CD14-positive monocyte (primary cell): ENCODE measurements at places on chromosomes 3 and 15. TPM values are rescaled to one million over a fixed set of nuclear protein-coding genes. Genes with fewer than 3 reads are reported as not detected.
A peak's percentile ranks its signal among the peaks of the same experiment; 100 is the strongest.

DNA sequence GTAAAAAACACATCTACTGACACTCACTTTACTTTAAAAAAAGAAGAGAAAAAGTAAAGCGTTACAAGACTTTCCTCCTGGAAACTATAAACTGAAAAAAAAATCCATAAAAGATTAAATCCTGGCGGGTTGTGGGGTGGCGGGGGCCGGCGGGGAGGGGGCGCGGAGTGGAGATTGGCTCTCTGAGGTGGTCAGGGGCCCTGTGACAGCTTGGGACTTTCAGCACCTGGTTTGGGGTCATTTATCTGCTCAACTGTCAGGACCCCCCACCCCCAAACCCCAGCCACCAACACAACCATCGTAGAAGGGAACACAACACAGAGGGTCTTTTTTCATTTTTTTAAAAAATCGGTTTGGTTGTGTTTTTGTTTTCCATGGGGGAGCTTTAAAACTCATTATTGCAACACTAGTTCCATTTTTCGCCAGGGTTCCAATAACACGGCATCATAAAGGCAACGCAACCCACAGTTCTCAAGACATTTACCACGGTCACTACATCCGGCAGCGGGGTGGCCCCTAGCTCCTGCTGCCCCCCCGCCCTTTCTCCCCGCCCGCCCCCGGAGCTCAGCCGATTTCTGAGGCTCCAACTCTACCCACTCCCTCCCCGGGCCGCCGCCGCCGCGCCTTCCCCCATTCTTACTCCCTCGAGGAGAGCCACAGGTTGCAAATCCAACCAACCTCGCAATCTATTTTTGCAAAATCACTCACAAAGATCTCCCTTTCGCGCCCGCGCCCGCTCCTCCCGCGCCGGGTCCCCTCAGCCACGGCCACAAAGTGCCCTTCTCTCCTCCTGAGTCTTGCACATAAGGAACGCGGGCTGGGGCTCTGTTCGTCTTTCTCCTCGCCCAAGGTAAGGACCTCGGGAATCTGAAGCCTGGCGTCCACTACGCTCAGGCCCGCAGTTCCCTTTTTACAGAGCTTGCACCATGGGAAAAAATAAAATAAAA lies 1.8 kb downstream of the BCL6 start:
- DNase-seq: peak; percentile 57

DNA sequence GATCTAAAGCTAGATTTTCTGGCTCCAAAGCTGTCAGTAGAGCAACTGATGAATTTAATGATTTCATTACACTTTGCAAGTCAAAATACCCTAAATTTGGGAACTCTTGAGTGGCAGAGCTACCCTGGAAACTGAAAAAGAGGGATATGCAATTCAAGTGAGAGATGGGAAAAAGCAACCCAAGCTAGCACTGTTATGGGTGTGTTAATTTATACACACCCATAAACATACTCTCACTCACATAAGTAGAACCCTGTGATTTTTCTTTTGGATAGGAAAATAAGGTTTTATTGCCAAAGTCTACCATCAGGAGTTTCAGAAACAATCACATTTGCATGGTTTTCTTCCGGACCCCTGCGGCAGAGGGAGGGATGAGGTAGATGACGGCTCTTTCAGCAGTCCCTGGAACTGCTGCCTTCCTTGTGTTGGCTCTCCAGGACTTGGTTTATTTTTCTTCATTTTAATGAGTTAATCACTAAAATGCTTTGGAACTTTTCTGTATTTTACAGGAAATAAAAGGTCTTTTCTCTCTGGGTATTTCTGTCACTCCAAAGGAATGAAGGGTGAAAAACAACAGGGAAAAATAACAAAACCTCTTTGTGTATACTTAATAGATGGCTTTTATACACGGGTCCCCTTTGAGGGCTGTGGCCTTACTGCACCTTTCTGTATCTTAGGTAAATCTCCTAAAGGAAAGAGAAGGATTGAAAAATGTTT lies 63.8 kb downstream of the TTC23 start:
- no peak for DNase-seq

DNA sequence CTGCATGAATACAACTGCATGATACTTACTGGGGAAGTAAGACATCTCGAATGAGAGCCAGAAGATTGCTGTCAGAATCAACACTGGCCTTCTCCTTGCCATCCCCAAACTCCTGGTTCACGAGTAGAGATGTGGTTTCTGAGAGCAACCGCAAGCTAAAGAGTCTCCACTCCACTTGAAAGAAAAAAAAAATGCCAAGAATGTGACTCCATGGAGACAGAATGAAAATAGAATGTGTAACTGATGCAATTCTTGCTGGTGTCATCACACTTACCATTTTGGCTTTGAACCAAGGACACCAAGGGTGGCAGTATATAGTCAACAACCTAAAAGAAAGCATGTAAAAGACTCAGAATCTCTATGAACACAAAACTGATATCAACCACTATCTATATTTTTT lies 280.4 kb downstream of the ULK4 start:
- no peak for DNase-seq

GRCh38 chr15:54528021-54528420 lies 549.8 kb downstream of the UNC13C start:
- DNase-seq: no peak

DNA sequence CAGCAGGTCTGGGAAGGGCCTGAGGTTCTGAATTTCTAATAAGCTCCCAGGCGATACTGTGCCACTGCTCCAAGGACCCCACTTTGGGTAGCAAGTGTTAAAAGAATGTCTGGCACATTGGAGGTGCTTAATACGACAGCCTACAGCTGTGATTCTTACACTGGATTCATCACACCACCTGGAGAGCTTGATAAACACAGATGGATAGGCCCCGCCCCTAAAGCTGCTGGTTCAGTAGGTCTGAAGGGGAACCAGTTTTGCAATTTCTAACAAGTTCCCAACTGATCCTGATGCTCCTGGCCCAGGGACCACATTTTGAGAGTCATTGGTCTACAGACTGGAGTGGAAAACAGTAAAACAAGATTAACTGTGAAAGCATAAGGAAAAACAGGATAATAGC lies 124.8 kb upstream of the ST8SIA2 start:
- no peak for DNase-seq

DNA sequence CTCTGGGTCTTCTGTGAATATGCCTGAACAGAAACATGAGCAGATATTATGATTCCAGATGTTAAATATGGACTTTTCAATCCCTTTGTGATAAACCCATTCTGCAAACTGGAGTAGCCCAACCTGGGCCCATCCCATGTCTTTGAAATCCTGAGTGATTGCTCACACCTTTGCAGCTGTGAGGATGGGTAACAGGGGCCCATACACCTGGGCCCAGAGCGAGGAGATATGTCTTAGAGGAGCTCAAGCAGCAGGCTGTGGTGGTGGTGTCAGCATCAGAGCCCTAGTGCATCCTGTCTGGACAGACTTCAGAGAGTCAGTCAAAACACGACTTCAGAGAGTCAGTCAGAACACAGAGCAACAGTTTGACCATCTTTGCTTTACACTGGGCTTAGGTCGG lies 64.9 kb upstream of the LIMD1 start:
- DNase-seq: no peak

- no peak for DNase-seq
Measured at GRCh38 chr3:119796785-119797184, 14.9 kb downstream of the NR1I2 start.

GRCh38 chr3:152235709-152236298 lies 32.9 kb upstream of the MBNL1 start:
- no peak for DNase-seq

DNA sequence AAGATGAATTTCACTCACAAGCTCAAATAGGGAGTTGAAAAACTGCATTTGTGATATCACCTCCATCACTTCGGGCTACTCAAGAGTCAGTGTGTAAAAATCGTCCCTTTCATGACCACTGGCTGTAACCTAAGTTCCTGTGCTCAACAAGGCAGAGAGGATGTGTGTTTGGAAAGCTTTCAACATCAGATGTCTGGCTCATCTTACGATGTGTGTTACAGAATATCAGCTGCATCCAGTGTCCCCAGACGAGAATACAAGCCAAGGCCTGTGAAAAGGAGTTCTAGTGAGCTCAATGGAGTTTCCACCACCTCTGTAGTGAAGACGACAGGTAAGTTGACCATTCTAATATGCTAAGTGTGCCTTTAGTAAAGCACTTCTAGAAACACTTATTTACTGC lies 65.5 kb upstream of the ADAMTSL3 start:
- DNase-seq: no peak

- no peak for DNase-seq
Measured at GRCh38 chr3:143668924-143669790, 179.1 kb downstream of the SLC9A9 start.

- DNase-seq: no peak
Measured at GRCh38 chr3:11088831-11089230, 65.5 kb upstream of the HRH1 start.

- no peak for DNase-seq
Measured at GRCh38 chr15:45387380-45388007, 9.2 kb upstream of the GATM start.

- DNase-seq: no peak
Measured at GRCh38 chr15:56369234-56369633, 4.0 kb downstream of the TEX9 start.

GRCh38 chr3:36890261-36890660 lies 54.6 kb downstream of the TRANK1 start:
- DNase-seq: no peak

GRCh38 chr15:53530761-53531160 lies 228.7 kb downstream of the WDR72 start:
- DNase-seq: no peak

DNA sequence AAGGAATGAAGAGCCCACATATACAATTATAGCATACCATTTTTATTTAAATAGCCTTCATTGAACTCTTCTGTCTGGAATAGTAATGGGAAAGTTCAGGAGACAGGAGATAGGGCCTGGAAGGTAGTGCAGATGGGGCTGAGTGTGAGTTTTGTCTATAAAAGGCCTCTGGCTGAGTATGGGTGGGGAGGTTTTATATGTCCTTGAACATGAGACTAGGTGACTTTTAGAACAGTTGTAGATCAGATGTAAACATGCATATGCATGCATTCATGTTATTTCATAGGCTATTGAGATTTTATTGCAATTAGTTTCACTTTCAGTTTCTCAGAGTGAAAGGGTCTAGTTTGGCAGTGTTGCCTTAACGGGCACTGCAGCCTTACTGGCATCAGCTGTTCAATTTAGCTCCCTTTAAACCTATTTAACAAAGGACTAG lies 27.1 kb downstream of the CGGBP1 start:
- peak; percentile 15 for DNase-seq

- no peak for DNase-seq
Measured at GRCh38 chr3:139182143-139182542, 137.5 kb upstream of the PRR23C start.

DNA sequence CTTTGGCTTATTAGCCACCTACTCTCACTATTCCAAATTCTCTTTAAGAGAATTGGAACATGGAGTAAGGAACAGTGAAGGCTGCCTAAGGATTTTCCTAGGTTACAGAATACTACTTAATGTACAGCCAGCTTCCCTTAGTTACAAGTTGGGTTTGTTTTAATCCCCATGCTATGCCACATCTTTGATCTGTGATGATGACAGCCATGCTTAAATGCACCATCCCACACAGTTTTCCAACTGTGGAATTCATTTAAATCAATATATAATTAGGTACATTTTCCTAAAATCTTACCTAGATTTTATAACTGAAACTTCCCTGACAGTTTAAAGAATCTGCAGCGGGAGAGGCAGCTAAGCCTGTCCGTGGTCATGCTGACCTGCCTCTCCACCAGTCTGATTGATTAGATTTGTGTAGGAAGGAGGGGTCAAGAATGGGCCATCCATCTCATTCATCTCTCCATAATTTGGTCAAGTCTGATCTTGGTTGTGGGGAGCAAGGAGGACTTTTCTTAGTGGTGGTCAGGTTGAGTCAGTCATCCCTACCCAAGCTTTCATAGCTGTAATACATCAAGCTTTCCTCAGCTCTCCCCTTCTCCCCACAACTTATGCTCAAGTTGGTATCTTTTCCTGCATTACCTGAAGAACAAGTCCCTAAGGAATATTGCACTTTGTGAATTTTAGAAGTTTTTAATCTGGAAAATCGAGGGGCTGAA lies 37.1 kb downstream of the RIOX2 start:
- no peak for DNase-seq

DNA sequence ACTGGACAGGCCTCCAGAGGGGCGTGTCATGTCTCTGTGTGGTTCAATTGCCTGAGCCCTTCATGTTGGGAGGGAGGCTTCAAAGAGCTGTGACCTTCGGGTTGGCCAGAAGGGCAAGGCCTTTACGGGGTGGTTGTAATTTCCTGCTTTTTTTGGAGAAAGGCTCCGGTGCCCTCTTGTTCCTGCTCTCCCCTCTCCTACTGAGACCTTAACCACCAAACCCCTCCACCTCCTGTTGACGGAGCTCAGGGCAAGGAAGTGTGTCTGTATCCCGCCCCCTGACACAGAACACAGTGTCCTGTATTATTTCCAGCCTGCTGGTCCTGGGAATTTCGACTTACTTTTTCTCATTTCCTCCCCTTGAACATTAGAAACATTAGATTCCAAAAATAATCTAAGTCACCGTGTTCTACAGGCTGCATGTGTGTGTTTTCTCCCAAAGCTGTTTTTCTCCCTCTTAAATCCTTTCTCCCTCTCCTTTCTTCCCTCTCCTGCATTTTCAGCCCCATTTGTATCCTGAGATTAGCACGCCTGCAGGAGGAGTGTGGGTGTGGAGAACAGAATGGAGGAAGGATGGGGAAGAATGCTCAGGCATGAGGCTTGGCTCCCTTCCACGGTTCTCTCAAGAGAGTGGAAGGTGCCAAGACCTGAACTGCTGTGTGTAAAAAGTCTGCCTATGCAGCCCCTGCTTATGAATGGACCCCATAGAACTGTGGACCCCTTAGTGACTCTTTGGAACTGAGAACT lies 285.4 kb upstream of the ROPN1 start:
- no peak for DNase-seq

- DNase-seq: no peak
Measured at GRCh38 chr3:54691289-54691771, 236.5 kb downstream of the LRTM1 start.

DNA sequence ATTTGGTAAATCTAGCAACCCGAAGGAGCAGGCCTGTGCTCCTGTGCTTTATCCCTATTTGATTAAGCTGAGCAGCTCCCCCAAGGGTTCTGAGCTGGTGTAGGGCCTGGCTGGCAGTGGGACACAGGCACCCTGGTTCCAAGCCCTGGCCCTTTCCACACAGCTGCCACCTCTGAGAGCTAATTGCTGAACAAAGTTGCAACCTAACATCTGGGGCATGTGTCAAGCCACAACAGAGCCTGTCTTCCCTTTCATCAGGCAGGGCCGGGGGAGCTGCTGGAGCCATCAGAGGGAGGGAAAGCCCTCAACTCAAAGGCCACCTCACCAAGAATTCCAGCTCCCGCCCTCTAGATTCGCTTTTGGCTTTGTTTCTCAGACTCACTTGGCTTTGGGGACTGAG lies 17.1 kb upstream of the MRPS22 start:
- DNase-seq: no peak

GRCh38 chr3:110165753-110166152 lies 828.4 kb upstream of the DPPA4 start:
- no peak for DNase-seq

GRCh38 chr3:169581633-169582032 lies 81.9 kb downstream of the MECOM start:
- DNase-seq: no peak

The SLC38A3 gene
- not detected for polyA plus RNA-seq

The TTLL13 gene
- 0.08 and 0.13 TPM in 2 replicates for polyA plus RNA-seq

The ZNF502 gene
- polyA plus RNA-seq: 0.28 TPM

The CCR9 gene
- polyA plus RNA-seq: not detected

The ZNF774 gene
- not detected for polyA plus RNA-seq

The MYH15 gene
- not detected for polyA plus RNA-seq

The SUCNR1 gene
- 0.20 TPM for polyA plus RNA-seq

The HYAL1 gene
- not detected for polyA plus RNA-seq

The DVL3 gene
- polyA plus RNA-seq: 9.4 TPM

The THAP10 gene
- polyA plus RNA-seq: 0.15 and 0.20 TPM in 2 replicates

The LRRC15 gene
- not detected for polyA plus RNA-seq

The SLC28A2 gene
- polyA plus RNA-seq: not detected

The ECE2 gene
- polyA plus RNA-seq: not detected

The MYO9A gene
- polyA plus RNA-seq: 1.1 and 3.9 TPM in 2 replicates

The PLA2G4E gene
- polyA plus RNA-seq: not detected in 2 replicates

The REC114 gene
- not detected for polyA plus RNA-seq
